Glomerular endothelial cell (primary cell): ENCODE measurements at places on chromosomes 4 and X.

DNA sequence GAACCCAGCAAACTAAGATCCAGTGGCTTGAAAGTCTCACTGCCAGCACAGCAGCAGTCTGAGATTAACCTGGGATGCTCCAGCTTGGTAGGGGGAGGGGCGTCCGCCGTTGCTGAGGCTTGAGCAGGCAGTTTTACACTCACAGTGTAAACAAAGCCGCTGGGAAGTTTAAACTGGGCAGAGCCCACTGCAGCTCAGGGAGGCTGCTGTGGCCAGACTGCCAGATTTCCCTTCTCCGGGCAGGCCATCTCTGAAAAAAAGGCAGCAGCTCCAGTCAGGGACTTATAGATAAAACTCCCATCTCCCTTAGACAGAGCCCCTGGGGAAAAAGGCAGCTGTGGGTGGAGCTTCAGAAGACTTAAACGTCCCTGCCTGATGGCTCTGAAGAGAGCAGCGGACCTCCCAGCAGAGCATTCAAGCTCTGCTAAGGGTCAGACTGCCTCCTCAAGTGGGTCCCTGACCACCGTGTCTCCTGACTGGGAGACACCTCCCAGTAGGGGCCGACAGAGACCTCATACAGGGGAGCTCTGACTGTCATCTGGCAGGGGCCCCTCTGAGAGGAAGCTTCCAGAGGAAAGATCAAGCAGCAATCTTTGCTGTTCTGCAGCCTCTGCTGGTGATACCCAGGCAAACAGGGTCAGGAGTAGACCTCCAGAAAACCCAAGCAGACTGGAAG is 45.1 kb upstream of the CDX4 start:
- DNase-seq: no peak

DNA sequence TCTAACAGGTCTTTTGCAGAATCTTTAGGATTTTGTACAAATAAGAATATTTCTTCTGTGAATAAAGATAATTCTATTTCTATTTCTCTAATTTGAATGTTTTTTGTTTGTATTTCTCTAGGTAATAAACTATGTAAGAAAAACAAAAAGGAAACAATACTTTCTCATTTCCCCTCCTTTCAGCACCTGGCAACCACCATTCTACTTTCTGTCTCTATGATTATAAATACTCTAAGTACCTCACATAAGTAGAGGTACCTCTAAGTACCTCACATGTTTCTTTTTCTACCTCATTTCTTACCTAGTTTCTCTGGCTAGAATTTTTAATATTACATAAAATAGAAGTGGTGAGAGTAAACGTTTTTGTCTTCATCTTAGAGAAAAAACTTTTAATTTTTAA is 550.0 kb downstream of the EPHA5 start:
- DNase-seq: no peak

DNA sequence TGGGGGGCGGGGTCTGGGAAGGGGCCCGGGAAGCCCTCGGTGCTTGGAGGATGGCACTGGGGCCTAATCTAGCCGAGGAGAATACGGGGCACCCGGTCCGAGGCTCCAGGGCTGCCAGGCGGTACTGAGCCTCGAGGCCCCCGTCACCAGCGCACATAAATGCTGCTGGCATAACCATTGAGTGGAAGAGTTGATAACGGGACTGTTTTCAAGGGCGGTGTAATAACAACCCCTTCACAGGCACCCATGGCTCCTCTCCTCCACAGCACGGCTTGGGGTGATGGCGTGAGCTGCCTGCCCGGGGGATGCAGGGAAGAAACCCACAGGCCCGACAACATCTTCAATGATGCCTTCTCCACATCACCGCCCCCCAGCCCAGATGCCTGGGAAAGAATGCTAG is 130.7 kb downstream of the FAM53A start:
- DNase-seq: no peak

DNA sequence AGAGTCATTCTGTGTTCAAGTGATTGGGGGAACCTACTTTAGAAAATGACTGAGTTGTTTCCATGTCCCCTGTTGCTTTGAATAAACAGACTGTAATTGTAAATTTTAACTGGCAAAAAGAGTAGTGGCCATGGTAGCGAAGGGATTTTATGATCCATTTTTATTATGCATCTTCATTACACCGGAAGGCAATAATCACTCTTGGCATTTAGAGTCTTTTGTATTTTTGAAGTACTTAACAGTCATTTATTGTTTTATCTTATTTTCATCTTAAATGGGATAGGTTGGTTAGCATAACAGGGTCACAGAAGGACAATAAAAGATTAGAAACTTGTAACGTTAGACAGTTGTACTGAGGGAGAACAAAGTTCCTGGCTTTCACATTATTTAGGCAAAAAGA is 11.0 kb upstream of the OTC start:
- DNase-seq: no peak

- DNase-seq: no peak
Observed at GRCh38 chrX:122739770-122740169, 444.3 kb upstream of the GRIA3 start.

DNA sequence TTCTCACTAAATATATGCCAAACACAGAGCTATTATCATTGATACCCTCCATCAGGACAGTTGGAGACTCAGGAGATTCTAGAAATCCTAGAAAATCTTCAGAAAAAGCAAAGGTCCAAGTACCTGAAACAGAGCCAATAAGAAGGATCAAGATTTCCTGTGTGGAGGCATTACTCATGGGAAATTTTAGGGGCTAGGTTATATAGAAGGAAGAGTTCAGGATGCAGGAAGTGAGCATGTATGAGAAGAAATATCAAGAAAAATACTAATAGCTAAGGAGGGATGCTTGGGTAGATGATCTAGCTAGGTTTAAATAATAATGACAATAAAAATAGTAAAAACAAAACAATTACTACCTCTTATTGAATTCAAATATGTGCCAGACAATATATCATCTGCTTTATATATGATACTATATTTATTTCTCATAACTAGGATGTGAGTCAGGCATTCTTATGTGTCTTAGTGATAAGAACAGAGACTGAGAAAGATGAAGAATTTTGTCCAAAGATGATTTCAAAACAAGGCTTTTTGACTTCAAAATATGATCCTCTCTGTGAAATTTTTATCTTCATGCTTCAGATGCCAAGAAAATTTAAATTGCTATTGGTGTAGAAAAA is 66.4 kb upstream of the HHIP start:
- DNase-seq: peak; percentile 75

- no peak for DNase-seq
Observed at GRCh38 chr4:79757600-79757999, 315.4 kb downstream of the ANTXR2 start.

- no peak for DNase-seq
Observed at GRCh38 chrX:9855561-9856283, 69.5 kb downstream of the SHROOM2 start.

- DNase-seq: no peak
Observed at GRCh38 chrX:38379088-38379487, 26.7 kb downstream of the OTC start.

- DNase-seq: no peak
Observed at GRCh38 chrX:106752101-106752678, 25.7 kb downstream of the RNF128 start.

DNA sequence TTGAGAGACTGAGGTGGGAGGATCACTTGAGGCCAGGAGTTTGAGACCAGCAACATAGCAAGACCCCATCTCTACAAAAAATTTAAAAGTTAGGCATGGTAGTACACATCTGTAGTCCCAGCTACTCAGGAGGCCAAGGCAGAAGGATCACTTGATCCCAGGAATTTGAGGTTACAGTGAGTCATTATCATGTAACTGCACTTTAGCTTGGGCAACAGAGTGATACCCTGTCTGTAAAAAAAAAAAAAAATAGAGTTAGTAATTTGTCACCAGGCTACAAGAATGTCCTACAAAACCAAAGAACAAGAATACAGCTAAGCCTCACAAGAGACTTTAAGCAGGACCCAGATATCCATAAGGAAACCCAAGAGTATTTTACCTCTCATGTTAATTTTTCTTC is 27.0 kb upstream of the RAB28 start:
- DNase-seq: no peak

GRCh38 chrX:134174859-134175258 is 62.1 kb upstream of the CCDC160 start:
- no peak for DNase-seq

DNA sequence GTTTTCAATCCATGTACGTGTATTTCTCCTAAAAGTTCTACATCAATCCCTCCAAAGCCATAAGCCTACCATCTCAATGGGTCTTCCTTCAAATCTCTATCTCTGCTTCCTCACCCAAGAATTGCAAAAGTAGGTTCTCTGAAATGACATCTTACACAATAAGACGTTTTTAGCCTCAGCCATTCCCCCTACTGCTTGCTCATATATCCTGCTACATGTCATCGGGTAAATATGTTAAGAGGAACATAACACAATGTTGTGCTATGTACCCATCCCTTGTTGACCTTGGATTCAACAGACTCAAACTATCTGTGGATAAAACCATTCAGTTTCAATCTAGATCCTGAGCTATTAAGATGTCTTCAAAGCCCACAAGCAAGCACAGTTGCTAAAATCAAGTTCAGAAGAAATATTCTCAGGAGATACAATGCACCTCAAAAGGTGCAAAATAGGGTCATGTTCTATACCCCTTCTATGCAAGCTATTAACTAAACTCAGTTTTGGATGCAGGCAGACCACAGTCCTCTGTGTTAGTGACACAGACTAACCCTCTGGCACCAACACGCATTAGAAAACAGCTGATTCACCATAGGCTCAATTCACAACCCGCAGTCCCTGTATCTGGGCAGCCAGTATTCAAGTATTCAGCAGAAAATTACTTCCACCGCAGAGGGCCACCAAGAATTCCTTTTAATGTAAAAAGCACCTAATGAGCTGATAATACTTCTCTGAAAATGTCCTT is 56.8 kb downstream of the CD99L2 start:
- no peak for DNase-seq

- DNase-seq: no peak
Observed at GRCh38 chr4:70583952-70584834, 7.9 kb upstream of the AMBN start.

DNA sequence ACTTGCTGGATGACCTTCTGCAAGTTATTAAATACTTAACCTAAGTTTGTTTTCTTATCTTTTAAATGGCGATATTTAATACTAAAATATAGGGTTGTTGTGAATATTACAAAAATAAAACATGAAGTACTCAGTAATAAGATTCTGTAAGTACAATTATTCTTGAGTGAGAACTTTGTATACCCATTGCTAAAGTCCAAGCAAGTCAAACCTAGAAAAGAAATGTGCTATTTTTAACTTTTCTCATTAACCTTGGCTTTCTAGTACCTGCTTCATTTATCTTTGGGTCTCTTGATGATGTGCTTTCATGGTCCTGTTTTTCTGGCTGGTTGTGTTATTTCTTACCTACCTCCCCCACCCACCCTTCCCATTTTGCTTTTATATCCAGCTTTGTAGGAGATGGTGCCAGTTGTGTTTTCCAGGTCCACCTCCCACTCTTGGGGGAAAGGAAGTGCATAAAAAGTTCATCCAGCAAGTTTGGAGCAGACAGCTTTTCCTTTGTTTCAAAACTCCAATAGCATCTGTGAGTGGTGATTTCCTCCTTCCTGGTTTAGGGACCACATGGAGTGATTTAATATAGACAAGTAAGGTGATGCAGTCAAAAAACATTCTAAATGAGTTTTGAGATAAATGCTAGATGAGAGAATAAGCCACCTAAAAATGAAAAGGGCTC is 7.5 kb upstream of the CXCL8 start:
- DNase-seq: no peak

GRCh38 chrX:10397349-10397748 is 223.0 kb downstream of the MID1 start:
- DNase-seq: no peak

DNA sequence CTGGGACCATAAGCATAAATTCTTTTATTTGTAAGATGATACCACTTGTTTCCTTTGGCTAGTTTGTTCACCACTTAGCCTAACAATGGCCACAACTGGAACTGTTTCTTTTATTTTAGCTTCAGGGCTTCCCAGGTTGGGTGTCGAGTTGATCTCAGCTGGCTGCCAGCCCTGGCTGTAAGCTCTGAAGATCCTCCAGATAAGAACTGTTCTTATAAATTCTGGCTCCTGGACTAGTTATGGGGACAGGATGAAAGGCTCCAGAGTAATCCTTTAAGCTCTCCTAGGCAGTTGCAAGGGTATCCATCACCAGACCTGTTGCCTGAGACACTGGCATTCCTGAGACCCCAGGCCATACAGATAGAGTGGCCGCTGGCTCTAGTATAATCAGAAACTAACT is 129.4 kb upstream of the ACSL4 start:
- no peak for DNase-seq

- no peak for DNase-seq
Observed at GRCh38 chrX:103629318-103630170, 769 bp downstream of the TCEAL1 start.

- no peak for DNase-seq
Observed at GRCh38 chrX:97806946-97807345, 923.2 kb downstream of the RPA4 start.

DNA sequence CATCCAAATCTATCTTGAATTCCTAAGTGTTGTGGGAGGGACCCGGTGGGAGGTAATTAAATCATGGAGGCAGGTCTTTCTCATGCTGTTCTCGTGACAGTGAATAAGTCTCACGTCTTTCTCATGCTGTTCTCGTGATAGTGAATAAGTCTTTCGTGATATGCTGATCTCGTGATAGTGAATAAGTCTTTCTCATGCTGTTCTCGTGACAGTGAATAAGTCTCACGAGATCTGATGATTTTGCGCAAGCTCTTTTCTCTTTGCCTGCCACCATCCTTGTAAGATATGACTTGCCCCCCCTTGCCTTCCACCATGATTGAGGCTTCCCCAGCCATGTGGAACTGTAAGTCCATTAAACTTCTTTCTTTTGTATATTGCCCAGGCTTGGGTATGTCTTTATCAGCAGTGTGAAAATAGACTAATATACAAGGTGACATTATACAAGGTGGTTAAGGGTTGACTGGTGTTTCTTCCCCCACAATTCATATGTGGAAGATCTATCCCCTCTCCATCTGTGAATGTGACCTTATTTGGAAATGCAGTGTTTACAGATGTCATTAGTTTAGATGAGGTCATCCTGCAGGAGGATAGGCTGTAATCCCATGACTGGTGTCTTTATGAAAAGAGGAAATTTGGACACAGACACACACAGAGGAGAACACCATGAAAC is 27.6 kb downstream of the ARSD start:
- no peak for DNase-seq

DNA sequence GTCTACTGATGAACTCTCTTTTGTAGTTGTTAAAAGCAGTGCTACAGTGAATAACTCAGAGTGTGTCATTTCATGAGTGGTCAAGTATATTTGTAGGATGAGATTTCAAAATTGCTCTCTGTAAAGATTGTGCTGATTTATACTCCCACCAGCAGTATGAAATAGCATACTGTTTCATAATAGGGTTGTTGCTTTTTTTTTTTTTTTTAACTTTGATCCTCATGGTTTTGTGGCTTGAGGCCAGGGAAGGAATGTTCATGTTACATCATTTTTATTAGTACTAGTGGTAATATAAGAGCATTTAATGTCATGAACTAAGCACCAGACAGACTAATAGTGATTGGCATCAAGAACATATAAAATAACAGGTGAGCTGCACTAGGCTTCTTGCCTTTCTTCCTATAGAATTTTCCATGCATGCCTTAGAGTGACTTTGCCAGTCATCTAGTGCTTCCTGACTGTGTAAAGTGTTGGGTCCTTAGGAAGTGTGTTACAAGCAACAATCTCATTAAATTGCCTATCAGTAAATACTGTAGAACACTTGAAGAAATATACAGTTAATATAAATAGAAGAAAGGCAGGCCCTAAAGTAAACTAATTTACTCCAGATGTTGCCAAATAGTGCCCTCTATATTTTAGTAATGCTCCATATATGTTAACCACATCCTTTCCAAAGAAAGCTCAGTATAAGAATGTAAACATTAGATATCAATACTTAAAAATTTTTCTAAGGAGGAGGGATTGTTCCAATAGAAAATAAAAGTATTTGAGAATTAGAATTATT is 38.6 kb upstream of the MSMO1 start:
- DNase-seq: no peak
